ENCODE measurements at places on chromosomes 4 and X.

GRCh38 chr4:95758001-95758400, 81.9 kb upstream of the PDHA2 start:
- DNase-seq, result no peak

DNA sequence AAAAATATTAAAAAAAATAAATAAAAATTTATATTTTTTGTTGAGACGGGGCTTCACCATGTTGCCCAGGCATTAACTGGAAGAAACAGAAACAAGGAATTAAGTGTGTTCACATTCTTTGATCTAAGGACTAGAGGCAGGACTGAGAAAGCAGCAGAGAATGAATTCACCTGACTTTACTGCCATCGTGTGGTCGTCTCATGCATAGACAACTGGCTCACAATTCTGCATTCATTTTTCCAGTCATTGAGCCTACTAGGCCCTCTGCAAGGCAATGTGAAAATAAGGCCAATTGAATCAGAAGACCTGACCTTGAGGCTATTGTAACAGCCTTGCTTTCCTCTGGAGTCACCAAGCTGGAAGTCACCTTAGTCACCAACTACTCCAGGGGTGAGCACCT, 37.4 kb downstream of the LHFPL1 start:
- DNase-seq, result no peak

- no peak for DNase-seq
Observed at GRCh38 chrX:31931225-31931624, 859.4 kb upstream of the FTHL17 start.

- no peak for DNase-seq
Observed at GRCh38 chrX:86263526-86263925, 115.3 kb downstream of the DACH2 start.

GRCh38 chr4:172547724-172548123, 620.9 kb upstream of the GALNT7 start:
- DNase-seq, result no peak

- no peak for DNase-seq
Observed at GRCh38 chr4:10032625-10033024, 11.3 kb upstream of the SLC2A9 start.

GRCh38 chr4:186999686-187000085, 276.0 kb upstream of the FAT1 start:
- no peak for DNase-seq

DNA sequence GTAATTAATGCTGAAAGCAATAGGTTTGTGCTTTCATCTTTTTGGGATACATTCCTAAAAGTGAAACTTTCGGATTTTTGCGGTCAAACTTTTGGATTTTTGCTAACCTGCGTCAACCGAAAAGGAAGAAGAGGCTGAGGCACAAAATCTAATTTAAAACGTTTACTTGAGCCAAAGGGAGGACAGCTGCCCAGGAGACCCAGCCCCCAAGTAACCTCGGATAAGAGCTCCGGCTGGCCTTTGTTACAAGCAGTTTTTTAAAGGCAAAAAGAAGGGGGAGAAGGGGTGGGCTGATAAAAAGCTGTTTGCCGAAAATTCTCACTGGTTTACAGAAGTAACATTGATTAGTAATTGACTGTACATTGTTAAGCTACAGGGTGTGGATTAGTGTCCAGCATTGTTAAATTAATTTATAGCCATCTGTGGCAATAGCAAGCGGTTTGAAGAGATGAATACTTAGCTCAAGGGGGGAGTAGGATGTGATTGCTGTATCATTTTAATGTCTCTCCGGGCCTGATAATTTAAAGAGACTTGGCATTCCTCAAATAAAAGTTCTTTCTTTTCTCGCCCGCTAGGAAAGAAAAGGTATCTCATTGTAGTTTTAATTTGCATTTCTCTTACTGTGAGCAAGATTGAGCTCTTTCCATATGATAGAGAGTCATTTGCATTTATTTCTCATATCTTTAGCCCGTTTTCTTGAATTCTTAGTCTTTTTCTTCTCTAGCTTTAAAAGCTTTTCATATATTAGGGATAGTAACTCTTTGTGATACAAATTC, 59.1 kb upstream of the USP9X start:
- DNase-seq, result no peak

DNA sequence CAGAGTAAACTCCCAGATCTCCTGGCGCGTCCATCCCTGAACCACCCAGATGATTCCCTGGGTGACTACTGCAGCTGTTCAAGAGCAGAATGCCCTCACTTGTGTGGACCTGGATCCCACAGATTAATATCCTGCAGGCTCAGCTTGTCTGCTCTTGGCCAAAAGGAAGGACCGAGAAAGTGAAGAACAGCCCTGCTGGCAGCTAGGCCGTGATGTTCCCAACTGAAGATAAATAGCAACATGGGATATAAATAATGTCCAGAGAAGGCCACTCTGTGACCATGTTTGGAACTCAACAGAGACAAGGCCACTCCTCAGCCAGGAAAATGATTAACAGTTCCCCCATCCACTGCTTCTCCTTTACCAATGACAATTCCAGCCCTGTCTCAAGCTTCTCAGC, 21.5 kb downstream of the SUPT20HL2 start:
- no peak for DNase-seq

DNA sequence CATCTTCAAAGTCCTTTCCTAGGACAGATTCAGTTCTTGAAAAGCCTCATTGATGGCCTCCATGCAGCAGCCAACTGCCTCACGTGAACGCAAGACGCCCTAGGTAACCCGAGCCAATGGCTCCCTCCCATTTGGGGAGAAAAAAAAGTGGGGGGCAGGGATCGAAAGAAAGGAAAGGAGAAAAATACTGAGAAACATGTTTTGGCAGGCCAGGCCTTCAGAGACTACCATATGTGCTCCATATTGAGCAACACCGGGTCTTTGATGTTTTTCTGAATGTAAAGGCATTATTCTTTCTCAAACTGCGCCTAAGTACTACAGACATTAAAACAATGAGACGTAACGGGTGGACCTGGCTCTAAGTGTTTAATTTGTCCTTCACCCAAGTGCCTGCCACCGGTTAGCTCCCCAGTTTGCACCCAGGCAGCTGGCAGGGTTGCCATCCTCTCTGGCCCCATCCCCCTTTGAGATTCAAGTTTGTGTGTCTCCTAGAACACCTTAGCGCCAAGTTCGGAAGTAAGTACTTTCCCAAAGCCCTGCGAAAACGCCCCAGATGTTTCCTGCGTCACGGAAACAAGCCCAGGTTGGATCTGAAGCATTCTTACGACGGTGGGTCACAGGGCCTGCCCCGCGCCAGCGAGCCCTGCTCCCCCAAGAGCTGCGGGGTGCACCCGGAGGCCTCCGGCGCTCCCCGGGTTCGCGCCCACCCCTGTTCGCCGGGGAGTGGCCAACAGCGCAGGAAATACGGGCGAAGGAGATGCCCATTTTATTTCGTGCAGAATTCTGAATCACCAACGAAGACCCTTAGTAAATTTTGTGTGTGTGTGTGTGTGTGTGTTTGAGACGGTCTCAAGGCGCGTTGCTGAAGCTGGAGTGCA, 30.1 kb downstream of the HAND2 start:
- no peak for DNase-seq

DNA sequence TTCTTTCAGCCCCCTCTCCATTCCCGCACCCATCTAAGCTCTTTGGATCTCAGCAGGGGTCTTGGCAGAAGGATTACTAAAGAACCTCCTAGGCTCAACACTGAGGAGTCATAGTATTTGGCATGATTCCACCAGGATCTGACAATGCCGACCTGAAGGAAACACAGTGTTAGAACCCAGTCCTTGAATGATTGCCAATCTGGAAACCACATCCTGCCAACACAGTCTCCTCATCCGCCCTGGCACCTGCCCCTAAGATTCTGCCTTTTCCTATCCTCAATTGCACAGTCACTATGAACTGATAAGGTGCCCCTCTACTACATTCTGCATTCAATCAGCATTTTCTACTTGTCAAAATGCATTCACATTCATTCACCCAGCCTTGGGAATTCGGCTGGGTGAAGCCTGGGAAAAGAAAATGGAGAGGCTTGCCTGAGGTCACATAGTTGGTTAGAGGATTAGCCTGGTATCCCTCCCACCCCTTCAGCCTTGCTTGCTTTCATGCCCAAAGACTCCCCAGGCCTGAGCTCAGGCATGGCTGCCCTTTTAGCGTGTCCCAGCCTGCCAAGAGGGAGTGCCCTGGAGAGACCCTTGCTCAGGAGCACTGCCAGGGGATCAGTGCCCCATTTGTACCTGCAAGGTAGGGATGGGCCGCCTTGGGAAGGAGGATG, 2.2 kb upstream of the CLDN2 start:
- DNase-seq, result no peak

- DNase-seq, result no peak
Observed at GRCh38 chrX:131308980-131309379, 19.9 kb upstream of the IGSF1 start.

DNA sequence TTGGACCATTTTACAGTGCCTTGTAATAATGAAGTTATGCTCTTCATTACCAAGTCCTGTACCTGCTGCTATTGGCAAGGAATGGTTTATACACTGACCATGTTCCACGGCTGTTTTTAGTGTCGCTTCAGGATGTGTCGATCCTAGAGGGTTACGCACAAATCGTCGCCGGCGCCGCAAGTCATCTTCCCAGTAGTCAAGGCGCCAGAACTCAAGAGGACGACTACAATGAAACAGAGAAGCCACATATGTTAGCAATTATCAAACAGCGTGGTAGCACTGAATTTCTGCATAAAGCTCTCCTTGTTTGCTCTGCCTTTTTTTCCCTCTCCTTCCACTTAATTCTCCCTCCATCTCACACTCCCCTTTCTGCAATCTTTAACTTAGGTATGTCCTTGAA, 17.0 kb downstream of the MAB21L2 start:
- no peak for DNase-seq

DNA sequence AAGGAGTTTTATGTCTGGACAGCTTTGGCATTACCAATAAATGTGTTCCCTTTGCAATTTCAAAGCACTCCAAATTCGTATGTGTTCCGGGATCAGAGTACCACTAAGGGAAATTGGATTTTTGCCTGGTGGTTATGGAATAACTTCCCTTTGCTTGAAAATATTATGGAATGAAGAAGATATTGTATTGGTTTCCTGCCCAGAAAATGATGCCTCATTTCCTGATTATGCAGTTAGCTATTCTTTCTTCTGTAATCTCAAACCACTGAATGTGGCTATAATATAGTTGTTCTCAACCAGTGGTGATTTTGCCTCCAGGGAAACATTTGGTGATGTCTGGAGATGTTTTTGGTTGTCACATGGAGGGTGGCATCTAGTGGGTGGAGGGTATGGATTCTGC, 142.9 kb downstream of the PCDH7 start:
- no peak for DNase-seq

DNA sequence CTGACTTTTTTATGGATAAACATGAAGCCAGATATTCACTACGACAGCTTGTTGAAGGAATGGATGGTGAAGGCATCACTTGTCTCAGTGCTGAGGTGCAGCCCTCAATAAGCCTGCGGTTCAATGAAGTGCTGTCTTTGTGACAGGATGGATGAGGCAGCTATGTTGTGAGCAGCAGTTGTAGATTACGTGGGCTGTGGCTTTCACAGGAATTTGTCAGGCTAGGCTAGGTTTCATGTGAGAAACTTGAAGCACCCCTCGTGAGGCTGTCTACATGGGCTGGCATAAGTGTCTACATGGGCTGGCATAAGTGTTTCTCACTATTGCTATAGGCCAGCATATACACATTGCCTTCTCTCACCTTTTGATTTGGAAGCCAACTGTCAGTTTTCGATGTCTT, 1050.0 kb downstream of the ADGRL3 start:
- DNase-seq, result no peak

DNA sequence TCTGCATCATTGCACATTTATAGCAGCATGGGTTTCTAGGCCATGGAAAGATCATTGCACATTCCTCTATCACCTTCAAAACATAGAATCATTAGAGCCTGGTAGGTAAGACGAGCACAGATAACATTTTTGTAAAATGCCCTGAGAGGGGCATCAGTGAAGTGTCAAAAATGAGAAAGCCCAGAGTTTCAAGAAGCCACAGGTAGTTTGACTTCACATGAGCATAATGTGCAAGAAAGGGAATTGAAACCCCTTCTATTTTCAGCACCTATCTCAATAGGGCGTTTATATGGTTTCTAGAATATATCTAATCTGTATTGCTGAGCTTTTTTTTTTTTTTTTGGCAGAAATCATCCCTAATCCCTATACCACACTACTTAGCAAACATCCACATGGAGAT, 2441.7 kb downstream of the ARAP2 start:
- no peak for DNase-seq

DNA sequence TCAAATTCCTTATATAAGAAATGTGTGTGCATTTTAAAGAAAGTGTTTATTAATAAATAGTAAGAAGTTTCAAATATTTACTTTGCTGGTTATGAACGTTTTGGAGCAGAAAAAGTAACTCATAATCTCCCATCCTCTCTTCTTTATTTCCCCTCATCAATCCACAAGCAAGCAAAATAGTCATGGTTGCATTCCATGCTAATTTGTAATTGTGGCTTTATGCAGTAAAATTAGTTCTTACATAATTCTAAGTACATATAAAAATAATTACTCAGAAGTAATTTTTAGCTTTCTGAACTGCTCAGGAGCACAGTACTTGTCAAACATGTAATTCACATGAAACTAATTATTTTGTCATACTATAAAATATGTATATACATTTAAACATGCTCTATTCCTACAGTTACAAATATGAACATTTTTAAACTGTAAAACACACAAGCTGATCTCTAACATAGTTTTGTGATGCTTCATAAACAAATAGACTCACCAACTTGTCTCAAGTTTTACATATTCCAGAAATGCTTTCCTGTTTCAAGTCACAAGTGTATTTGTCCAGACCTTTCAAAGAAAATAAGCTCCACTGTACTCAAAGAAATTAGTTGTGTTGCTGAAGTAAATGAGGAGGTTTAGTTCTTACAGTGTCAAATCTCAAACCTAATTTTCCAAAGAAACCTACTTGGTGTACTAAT, 218.9 kb downstream of the PABPC4L start:
- no peak for DNase-seq

- no peak for DNase-seq
Observed at GRCh38 chr4:129804461-129804981, 708.6 kb downstream of the C4orf33 start.

DNA sequence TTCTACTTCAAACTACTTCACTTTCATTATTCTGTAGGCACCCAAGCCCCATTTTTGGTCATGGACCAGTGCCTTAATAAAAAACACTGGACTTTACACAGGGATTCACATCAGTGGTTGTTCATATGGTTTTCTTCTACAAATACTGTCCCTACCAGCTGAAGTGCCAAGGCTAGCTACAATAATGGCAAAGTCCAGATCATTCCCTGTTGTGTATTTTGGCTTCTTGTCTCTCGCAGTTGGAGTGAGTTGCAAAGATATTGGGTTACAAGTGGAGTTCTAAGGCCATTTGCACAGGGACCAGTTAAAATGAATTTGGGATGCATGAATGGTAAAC, 16.7 kb upstream of the ANKRD17 start:
- DNase-seq, result no peak

DNA sequence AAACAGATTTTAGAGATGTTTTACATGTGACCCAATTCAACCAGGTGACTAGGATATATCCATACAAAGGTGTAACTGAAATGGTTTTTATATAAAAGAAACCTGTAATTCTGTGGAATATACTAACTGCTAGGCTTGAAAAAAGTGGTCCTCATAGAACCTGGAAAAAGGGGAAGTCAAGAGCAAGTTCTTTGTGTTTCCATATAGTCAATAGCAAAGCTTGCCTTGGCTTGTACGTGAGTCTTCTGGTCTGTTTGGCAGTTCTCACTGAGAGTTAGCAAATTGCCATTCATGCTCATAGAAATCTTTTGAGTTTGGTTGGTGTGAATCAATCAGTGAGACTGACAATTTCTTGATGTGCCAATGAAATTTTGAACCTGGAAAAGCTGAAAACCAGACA, 79.4 kb upstream of the SMIM10 start:
- no peak for DNase-seq

All from cerebellar nuclear complex (tissue), 1 donor.